ENCODE measurements at places on chromosomes 6 and 20.

- DNase-seq = no peak
Measured at GRCh38 chr6:137724018-137724403, 143.0 kb upstream of the TNFAIP3 start.

- no peak for DNase-seq
Measured at GRCh38 chr6:170006900-170007467, 255.6 kb downstream of the ERMARD start.

GRCh38 chr20:9441948-9442347 is 72.4 kb upstream of the LAMP5 start:
- no peak for DNase-seq

DNA sequence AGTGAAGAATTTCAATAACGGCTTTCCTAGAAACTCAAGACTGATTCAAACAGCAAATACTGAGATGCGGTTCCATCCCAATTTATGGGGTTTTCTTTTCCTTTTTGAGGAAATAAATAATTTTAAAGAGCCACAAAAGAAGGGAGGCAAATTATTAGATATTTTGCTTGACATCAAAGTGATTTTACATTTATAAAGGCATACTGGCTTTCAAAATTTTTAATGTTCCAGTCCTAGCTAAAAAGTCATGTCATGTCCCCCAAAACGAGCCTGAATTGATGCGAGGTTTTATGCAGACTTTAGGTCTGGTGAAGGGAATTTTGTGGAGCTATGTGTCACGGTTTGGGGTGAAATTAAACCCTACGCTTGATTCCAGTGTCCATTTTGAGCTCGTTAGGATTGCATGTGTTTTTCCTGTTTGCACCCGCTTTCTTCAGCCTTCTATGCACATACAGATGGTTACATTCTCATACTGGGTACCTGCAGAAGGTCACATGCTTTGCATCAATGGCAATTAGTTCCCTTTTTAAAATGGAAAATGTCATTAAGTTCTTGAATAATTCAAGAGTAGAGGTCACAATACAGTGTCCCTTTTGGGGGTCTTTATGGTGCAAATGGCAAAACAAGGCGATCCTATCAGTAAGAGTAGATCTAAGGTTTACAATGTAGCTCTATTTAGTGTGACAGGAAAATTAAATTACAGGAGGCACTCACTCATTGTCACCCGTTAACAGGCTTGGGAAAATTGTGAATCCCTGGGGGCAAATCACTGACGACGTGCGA is 17.3 kb downstream of the FOXA2 start:
- no peak for DNase-seq
